Activated B cell treated with CpG ODN at 0.5 μM for 24 hours (primary cell): ENCODE measurements at places on chromosomes 3 and 15.

DNA sequence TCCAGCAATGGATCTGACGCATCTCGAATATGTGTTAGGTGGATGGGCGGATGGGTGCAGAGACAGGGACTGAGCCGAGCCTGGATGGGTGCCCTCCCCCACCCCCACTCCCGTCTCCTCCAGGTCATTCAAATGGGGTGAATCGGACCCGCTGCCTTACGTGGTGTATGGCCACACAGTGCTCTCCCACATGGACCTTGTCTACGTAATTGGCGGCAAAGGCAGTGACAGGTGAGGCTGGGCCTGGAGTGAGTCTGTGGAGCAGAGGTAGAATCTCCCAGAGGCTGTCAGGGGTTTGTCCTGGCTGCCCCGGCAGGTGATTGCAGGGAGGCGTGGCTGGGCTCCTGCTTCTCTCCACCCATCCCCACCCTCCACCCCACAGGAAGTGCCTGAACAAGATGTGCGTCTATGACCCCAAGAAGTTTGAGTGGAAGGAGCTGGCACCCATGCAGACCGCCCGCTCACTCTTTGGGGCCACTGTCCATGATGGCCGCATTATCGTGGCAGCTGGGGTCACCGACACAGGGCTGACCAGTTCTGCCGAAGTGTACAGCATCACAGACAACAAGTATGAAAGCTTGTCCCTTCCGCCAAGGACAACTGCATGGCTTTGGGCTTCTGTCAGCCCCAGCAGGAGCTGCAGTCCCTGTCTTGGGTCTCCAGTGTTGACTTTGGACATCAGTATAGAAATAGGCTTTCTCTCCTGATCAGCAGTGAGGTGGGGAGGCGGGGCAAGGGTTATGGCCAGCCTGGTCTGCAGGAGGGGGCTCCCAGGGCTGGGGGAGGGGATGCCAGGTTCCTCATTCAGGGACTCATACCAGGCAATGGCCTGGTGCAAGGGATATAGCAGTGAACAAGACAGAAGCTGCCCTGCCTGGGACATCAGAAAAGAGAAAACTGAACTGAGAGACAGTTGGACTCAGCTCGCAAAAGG, 3.4 kb downstream of the KLHL40 start:
- DNase-seq = no peak

DNA sequence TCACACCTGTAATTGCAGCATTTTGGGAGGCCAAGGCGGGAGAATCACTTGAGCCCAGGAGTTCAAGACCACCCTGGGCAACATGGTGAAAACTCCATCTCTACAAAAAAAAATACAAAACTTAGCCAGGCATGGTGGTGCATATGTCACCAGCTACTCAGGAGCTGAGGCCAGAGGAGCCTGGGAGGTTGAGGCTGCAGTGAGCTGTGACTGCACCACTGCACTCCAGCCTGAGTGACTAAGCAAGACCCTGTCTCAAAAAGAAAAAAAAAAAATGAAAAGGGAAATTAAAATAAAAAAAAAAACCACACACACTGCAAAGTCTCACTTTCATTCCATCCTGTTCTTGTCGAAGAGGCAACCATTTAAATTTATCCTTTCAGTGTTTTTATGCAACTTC, 100.8 kb upstream of the PIAS1 start:
- no peak for DNase-seq

DNA sequence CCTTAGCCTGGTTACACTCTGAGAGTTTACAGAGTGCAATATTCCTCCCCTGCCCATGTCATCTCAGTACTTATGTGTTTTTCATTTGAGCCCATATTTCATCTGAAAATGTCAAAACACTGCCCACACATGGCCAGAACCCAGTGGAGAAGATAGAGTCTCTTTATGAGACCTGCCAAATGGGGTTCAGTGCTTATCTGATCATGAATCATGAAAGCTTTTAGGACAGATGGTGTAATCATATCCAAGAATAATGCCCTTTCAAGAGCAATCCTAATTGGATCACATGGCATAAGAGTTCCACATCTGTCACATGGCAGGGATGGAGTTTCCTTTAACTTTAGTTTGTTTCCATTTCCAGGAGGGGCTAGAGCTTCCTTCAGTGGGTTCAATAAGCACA, 77.2 kb upstream of the AGBL1 start:
- no peak for DNase-seq

GRCh38 chr3:65635657-65636056, 403.1 kb downstream of the MAGI1 start:
- DNase-seq = no peak
